ENCODE measurements at places on chromosomes 7 and 10.

GRCh38 chr7:144391014-144391413, 12.5 kb downstream of the NOBOX start:
- no peak for DNase-seq

- DNase-seq: no peak
Observed at GRCh38 chr7:122790132-122790531, 87.4 kb upstream of the RNF148 start.

GRCh38 chr7:137951700-137952425, 50.0 kb downstream of the CREB3L2 start:
- DNase-seq: no peak

DNA sequence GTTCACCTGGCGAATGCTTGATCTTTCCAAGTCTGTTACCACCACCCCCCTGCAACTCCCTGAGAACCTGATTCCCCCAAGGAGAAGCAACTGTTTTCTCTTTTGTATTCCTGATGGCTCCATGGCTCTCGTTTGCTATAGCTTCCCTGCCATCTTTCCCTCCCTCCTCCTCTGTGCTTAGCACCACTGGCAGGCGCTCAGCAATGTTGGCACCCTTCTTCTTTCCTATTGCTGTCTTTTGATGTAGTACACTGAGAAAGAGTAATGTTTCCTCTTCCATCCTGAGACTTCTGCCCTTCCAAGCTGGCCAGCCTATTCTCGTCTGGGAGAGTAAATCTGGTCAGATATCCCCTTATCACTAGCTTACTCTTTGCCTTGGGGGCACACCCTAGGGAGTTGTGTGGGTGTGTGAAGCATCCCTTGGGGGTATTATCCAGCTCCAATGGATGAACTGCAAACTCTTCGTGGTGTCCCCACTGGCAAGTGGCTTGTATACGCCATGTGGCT, 74.0 kb downstream of the BMPER start:
- no peak for DNase-seq

DNA sequence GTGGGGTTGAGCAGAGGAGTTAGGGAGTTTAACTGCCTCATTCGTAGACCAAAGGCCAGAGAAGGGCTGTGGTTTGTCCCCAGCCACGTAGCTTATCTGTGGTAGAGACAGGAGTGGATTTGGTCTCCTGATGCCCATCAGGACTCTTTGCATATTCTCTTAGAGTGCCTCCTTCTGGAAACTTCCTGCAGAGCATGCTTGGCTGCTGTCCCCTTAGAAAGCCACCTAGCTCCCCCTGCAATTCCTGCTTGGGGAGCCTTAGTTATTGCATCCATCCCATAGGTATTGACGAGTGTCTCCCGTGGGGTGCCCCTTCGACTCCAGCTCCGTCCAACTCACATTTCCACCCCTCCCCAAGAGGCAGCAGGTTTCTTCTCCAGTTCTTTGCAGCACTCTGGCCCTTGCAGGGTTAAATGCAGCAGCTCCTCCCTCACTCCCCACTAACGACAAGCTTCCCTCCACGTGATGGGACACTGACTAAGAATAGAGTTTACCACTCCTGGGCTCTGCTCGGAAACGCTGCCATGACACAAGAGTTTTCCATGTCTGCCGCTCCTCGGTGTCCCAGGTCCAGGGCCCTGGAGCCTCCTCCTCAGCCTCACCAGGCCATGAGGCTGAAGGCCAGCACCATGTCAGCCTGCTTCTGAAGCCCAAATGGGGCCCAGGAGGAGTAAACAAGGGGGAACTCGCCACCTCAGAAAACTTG, 147.8 kb upstream of the UNC5B start:
- no peak for DNase-seq

DNA sequence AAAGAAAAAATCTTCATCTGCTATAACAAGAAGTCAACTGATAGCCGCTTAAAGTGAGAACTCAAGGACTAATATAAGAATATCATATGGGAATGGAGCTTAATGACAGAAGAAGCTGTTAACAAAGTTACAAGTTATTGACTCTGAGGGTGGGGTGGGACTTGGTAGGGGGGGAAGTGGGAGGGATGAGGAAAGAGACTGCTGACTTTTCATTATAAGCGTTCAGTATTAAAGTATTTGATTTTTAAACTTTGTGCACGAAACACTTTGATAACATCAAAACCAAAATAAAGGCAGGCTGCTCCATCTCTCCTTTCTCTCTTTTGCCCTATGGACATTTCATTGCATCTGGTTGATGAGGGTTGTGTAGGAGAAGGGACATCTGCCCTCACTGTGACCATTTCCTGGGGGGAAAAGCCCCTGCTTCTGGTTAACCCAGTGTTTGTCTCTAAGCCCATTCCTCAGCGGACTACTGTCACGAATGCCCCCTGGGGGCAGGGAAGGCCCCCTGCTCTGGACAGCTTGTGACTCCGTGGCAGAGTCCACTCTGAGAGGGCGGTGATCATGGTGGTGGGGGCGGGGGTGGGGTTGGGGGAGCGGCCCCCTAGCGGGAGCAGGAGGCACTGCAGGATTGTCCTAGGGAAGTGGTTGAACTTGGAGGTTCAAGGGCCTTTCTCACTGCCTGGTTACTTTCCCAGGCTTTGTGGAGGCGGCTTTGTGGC, 17.4 kb downstream of the SLC13A4 start:
- no peak for DNase-seq

GRCh38 chr10:72034761-72035160, 53.6 kb downstream of the SPOCK2 start:
- no peak for DNase-seq

DNA sequence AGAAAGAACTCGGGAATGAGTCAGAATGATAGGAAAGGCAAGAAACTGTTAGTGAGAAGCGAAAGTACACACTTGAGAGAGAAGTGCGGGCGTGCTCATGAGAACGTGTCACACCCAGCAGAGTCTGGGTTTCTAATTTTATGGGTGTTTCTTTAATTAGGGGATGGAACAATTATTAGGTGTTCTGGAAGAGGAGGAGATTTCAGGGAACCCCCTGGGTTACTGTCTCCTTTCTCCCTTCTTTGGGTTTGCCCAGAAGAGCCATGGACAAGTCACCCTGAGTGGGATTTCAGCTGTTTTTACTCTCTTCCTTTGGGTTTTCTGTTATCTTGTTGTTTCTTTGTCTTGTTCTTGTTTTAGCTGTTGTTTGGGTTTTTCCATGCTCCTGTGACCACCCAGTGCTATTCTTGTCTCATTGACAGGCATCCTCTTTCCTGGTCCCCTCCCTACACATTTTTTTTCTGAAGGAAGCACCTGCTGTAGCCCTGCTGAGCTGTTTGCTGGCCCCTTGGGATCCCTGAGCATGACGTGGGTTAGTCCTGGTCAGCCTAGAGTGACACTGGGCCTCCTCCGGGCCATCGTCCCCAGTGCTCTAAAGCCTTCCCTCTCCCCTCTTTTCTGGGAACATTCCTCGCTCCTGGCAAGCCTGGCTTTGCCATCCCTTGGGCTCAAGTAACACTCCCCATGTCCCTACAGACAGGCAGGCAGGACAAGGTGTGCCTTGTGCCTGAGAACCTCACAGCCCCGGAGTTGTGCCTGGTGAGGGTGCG, 3.5 kb downstream of the SH2D4B start:
- DNase-seq: no peak

- no peak for DNase-seq
Observed at GRCh38 chr10:5557799-5558771, 33.3 kb downstream of the CALML3 start.

Data from fibroblast of the conjunctiva (primary cell).